Activated naive CD4-positive, alpha-beta T cell treated with anti-CD3 and anti-CD28 coated beads, Interleukin-2, amount 50 U/mL, for 16 hours (primary cell): ENCODE measurements at places on chromosomes 2 and 18.

- no peak for DNase-seq
Observed at GRCh38 chr18:8162802-8163201, 446.4 kb upstream of the RAB12 start.

- no peak for DNase-seq
Observed at GRCh38 chr2:11411768-11412448, 54.1 kb downstream of the E2F6 start.

- DNase-seq = no peak
Observed at GRCh38 chr18:2306606-2307005, 264.7 kb downstream of the METTL4 start.

GRCh38 chr18:24603151-24603550 lies 142.7 kb downstream of the HRH4 start:
- DNase-seq = no peak

DNA sequence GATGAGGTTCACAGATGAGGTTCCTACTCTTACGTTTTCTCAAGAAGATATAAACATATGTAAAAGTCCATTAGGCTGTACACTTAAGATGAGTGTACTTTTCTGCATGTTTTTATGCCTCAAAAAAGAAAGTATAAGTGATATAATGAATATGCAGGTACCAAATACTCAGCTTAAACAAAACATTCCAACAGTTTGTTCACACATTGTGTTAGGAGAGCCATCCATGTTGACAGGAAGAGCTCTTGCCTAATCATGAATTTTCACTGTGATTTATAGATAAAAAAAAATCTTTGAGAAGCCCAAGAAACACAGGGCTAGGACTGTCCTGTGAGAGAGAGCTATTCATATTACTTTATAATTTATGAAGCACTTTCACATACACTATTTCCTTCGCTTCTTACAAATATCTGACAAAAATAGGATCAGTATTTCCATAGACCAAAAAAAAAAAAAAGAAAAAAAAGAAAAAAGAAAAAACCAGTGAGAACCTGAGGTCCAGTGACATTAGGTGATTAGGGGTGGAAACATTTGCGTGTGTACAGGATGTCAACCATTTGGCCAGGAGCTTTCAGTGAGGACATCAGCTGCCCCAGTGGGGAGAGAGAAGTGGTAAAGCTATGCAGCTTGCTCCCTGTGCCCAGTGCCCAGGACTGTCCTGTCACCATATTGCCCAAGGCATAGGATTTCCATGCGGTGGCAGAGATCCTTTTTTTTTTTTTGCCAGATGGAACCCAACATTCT lies 38.7 kb downstream of the BUB1 start:
- DNase-seq = no peak

- no peak for DNase-seq
Observed at GRCh38 chr2:122218596-122218995, 463.1 kb downstream of the TSN start.

- no peak for DNase-seq
Observed at GRCh38 chr2:241808051-241808720, 807 bp upstream of the NEU4 start.

GRCh38 chr18:10215446-10215845 lies 239.0 kb upstream of the APCDD1 start:
- DNase-seq = no peak

DNA sequence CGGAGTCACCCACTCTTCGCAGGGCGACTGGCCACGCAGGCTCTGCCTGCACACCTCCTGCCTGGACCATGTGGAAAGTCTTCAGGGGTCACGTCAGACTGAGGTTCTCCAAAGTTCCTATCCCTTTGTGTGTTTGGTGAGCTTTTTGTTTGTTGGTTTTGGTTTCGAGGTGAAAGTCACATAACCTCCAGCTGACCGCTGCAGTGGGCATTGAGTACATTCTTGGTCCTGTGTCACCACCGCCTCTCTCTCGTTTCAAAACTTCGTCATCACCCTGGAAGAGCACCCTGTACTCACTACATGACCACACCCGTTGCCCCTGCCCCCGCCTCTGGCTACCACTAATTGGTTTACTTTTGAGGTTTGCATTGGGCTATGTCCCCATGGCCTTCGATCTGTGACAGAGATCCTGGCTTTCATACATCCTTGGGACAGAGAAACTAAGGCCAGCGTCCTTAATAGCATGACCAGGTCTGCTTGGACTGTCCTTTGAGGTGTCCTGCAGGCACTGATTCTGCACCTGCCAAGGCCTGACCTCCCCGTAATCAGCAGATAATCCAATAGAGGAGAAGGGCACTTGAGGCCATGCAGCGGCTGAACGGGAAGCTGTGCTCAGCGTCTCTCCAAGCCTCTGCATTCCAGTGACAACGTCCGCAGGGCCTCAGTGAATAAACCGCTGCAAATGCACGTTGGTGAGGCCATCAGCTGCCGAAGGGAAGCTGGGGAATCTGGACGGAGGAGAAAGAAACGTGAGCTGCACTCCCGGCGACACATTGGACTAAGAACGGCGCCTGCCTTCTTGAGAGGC lies 46.8 kb downstream of the SH3BP4 start:
- no peak for DNase-seq

DNA sequence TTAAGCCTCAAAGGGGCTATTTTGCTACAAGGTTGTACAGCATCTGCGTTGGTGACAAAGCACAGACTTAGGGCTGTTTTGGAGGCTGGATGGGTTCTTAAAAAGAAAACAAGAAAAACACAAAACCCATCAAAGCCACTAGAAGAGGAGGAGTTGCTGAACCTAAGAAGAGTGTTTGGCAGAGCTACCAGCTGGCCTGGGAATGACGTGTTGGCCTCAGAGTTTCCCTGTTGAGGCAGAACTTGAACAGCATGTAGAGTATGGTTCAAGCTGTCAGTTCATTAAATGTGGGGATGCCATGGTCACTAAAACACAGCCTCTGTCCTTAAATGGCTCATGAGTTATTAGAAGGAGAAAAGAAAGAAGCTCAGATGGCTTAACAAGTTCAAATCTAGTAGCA lies 162.5 kb downstream of the TTC32 start:
- no peak for DNase-seq

DNA sequence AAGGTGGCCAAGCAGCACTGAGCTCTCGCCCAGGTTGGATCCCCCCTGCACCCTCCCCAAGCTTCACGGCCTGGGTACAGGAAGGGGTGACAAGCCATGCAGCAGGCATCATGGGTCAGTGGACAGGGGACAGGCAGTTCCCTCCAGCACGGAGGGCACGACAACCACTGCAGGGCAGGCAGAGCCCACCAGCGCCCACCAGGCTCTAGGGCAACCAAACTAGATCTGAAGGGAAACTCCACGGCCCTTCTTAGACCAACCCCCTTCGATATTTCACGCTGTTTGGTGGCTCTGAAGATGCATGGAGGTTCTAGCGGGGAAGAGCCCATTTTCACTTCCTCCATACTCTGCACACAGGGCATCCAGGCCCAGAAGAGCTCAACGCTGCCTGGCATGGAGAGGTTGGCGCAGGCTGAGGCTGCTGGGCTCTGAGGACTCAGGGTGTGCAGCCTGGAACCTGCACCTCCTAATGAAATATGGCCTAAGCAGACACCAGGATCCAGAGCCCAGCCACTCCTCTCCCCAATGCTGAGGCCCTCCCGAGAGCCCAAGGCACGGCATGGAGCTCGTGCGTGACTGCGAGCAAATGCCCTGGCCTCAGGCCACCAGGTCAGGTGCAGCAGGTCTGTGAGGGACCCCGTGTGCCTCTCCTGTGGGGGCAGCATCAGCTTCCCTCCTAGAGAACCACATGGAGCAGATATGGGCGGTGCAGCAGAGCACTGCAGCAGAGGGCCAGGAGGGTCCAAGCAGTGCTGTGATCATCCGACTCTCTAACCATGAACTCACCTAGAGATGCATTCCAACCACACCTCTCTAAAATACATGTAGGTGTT lies 8.7 kb upstream of the MTERF4 start:
- DNase-seq = no peak

DNA sequence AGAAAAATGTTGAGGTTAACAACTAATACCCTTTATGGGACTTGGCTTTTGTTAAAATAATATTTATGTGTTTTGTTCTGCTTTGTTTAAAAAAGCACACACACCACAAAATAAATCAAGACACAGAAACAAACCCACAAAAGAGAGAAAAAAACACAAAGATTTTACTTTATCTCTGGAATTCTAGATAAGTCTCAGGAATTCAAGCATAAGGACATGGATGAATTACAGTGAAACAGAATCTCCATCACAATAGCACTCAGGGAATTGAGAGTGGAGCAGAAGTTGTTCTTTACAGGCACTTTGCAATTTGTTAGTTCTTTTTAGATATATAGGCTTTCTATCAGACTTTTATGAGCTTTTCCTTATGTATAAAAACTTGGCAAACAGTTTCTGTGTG lies 360.9 kb upstream of the ZC3H15 start:
- DNase-seq = no peak

DNA sequence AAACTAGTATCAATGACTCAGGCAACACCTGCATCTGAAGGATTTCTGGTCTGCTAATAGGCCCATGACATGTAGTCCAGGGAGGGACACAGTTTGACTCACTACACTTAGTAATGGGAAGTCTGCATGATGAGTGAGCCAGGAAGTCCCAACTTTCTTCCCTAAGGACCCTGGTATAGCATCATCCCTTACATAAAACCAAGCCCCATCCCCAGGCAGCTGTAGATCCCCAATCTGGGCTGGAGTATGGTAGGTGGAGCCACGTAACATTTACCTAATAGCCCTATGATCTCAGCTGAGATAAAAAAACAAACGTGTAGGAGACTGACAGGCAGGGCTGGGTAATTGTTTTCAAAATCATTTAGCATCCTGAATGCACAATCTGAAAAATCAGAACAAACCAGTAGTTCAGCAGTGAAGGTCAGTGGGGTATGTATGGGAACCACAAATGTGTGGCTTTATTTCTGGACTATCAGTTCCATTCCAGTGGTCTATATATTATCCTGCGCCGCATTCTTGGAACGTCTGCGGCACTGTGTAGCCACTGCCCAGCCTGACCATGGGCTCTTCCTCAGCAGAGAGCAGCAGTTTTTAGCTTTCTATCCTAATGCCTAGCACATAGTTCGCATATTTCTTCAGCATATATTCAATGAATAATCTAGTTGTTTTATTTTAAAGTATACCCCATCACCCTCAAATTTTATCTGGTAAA lies 33.5 kb downstream of the EPB41L3 start:
- DNase-seq = no peak

GRCh38 chr2:47654790-47655562 lies 128.0 kb upstream of the MSH6 start:
- DNase-seq = no peak

DNA sequence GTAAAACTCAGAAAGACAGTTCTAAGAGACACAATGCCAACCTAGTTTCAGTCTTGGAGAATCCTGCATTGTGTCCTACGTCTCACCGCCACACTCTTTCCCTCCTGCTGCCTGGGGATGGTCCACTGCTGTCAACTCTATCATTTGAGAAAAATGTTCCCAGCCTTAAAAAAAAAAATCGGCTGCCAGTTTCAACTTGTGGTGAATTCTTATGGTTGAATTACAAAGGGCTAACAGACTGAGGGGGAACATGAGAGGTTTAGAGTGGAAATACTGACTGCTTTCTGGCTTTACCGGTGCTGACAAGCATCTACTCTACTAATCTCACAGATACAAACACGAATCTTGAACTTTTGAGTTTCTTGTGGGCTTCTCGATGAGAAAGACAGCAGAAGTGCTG lies 74.0 kb downstream of the NAB1 start:
- peak; percentile 23 for DNase-seq
